ENCODE measurements at places on chromosomes 12 and 14.

DNA sequence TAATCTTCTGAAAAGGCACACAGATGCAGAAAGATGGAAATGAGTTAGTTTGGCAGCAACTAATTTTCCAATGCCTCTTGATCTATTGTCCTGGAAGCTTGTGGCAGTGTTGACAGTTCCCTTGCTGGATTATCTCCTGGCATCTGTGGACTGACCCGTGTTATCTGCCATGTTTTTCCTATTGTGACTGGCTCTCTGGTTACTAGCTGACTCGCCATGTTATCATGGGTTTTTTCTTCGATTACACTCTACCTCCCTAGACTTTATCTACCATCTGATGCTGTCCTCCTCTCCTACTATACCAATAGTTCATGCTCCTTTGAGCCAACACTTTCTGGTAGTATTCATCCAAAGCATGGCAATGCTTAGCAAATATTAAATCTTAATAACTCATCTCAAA lies 63.3 kb upstream of the FLRT2 start:
- DNase-seq = peak; percentile 12

- DNase-seq = no peak
Observed at GRCh38 chr12:62785941-62786559, 148.9 kb downstream of the PPM1H start.

DNA sequence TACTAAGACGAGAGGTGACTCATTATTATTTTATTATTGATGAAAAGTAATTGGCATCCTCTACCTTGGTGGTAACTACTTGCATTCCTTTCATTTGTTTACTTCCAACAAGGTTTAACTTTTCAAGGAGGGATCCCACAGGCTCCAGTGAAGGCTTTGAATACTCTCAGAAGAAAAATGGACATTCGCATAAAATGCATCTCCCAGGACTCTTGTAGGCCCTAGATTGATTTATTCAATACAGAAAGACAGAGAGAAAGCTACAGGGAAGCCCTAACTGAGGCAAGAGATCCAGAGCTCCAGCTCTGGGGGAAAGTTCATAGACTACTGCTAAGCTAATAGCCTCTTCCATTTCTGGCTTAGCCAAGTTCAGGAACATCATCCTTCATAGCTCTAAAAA lies 87.0 kb downstream of the TBX5 start:
- DNase-seq = no peak

DNA sequence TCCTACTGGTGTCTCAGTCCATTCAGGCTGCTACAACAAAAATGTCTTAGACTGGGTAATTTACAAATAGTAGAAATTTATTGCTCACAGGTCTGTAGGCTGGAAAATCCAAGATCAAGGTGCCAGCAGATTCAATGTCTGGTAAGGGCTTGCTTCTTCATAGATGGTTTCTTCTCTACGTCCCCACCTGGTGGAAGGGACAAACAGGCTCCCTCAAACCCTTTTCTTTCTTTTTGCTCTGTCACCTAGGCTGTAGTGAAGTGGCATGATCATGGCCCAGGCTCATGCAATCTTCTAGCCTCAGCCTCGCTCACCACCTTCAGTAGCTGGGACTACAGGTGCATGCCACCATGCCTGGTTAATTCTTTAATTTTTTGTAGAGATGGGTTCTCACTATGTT lies 106.8 kb upstream of the RPH3A start:
- DNase-seq = peak; percentile 59

GRCh38 chr12:93592641-93593406 lies 20.3 kb downstream of the SOCS2 start:
- no peak for DNase-seq

DNA sequence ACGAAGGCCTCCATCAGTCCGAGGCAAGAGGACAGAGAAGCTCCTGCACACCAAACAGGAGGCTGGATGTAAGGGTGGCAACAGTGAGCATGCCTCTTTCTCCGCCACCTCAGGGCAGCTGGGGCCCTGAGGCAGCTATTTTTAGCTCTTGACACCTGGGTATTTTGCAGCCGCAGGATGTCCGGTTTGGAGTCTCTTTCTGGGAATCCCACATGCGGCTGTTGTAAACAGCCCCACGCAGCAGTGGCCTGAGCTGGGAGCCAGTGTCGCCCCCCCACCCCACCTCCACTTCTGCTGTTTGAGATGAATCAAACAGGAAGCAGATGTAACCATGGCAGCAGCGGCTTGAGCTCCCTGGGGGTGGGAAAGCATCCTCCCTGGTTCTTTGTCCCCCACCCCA lies 11.7 kb downstream of the HDAC7 start:
- peak; percentile 33 for DNase-seq

DNA sequence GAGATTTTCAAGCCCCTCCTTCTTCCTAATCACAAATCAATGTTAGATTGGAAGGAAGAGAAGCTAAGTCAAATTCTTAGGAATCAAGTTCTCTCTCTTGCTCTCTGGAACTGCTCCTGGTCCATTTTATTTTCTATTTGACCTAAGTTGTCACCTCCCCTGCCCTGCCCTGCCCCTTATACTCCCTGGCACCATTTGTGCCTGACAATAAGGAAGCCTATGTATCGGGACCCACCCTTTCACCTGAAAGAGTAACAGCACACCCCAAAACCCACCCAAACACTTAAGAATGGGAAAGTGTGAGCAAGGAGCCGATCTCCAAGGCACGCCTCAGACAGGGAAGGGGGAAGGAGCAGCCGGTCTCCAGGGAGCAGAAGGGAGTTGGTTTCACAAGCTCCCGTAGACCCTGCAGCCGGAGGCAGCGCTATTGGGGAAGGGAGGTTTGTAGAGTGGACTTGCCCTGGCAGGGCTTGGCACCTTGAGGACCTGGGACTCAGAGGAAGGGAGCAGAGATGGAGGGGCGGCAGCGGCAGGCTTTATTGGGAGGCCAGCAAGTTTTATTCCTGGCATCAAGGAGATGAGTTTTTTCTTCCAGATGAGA lies 1.6 kb downstream of the LRRC74A start:
- no peak for DNase-seq

DNA sequence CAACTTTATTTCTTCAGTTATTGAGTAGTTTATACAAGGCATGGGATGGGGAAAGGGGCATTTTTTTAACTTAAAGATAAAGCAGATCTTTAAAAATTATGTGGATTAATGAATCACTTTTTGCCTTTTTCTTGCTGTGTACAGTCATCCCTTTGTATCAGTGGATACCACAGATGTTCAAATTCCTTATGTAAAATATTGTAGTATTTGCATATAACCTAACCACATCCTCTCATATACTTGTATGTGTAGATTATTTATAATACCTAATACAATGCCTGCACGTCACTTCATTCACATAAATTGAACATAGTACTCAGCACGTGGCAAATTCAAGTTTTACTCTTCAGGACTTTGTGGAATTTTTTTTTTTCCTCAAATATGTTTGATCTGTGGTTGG lies 66.5 kb upstream of the MON2 start:
- no peak for DNase-seq

- peak; percentile 8 for DNase-seq
Observed at GRCh38 chr12:54984658-54985376, at the start of gene TESPA1. Gene TESPA1, minus strand, starts transcription at chr12:54984762. Its CDS starts 10,200 bp downstream, at chr12:54974562.

DNA sequence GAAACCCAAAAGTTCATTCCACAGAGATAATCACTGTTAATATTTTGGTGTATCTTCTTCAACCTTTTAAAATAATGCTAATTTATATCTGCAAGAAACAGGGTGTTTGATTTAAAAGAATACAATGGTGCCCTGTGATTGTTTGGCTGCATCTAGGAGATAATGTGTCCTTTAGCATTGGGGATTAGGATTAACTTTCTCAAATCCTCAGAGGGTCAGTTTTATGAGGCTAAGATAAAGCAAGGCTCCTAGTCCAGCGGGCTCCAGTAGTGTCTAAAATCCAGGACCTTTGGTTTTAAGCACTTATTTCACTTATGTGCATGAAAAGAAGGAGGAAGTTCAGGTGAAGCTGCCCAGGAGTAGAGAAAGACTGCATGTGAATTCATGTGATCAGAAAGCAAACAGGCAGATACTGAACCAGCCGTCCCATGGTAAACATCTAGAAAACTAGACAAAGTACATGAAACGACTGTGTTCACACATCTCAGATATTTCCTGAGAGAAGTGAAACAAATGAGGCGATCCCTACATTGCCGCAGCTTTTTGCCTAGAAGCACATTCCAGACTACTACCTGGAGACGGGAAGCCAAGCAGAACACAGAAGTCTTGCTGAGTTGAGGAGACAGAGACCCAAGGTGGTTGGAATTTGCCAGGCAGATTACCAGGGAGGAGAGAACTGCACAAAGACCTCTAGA lies 129.1 kb upstream of the MAX start:
- no peak for DNase-seq

GRCh38 chr12:5904969-5905368 lies 40.1 kb downstream of the ANO2 start:
- DNase-seq = no peak

- DNase-seq = peak; percentile 99
Observed at GRCh38 chr14:95948558-95948981, 71.9 kb downstream of the TUNAR start.

Measured in mesendoderm (in vitro differentiated cells).